Smooth muscle cell of bladder (primary cell): ENCODE measurements at places on chromosomes 7 and 10. TPM values are rescaled to one million over a fixed set of nuclear protein-coding genes. Genes with fewer than 3 reads are reported as not detected.

The RNF32 gene
- total RNA-seq, result 1.1 and 1.4 TPM in 2 replicates

The CDNF gene
- 1.1 and 2.2 TPM in 2 replicates for total RNA-seq

The SCART1 gene
- total RNA-seq, result 1.3 and 1.9 TPM in 2 replicates

The C10orf105 gene
- under 0.01 TPM in 2 replicates for total RNA-seq

The PCGF5 gene
- 17.9 and 19.5 TPM in 2 replicates for total RNA-seq

The GDF10 gene
- total RNA-seq, result 0.14 and 1.2 TPM in 2 replicates

The SEPTIN7 gene
- 203 and 235 TPM in 2 replicates for total RNA-seq

The CISD1 gene
- 18.2 and 23.9 TPM in 2 replicates for total RNA-seq

The C10orf67 gene
- 0.14 TPM in 1 of 2 replicates, not detected in the other for total RNA-seq

The SLIT1 gene
- total RNA-seq, result under 0.01 TPM in 1 of 2 replicates, not detected in the other

The ADAM8 gene
- 0.71 and 1.3 TPM in 2 replicates for total RNA-seq

The DKK1 gene
- 71.7 and 165 TPM in 2 replicates for total RNA-seq

The CCDC136 gene
- 8.5 and 8.7 TPM in 2 replicates for total RNA-seq

The HOXA11 gene
- 8.5 and 9.6 TPM in 2 replicates for total RNA-seq

The C10orf53 gene
- total RNA-seq, result not detected in 2 replicates

The SRGN gene
- 36.7 and 87.9 TPM in 2 replicates for total RNA-seq

The LLCFC1 gene
- not detected in 2 replicates for total RNA-seq

The CPEB3 gene
- 0.43 and 0.55 TPM in 2 replicates for total RNA-seq

The LARP4B gene
- total RNA-seq, result 19.5 and 25.3 TPM in 2 replicates

The NCOA4 gene
- 208 and 235 TPM in 2 replicates for total RNA-seq

The SPDYE1 gene
- total RNA-seq, result not detected in 2 replicates

The UBTD1 gene
- total RNA-seq, result 16.4 and 21.3 TPM in 2 replicates

The GDF2 gene
- total RNA-seq, result not detected in 2 replicates
